ENCODE measurements at places on chromosomes 2 and 18.

GRCh38 chr2:48991415-48992131 is 162.7 kb downstream of the FSHR start:
- DNase-seq, result no peak

DNA sequence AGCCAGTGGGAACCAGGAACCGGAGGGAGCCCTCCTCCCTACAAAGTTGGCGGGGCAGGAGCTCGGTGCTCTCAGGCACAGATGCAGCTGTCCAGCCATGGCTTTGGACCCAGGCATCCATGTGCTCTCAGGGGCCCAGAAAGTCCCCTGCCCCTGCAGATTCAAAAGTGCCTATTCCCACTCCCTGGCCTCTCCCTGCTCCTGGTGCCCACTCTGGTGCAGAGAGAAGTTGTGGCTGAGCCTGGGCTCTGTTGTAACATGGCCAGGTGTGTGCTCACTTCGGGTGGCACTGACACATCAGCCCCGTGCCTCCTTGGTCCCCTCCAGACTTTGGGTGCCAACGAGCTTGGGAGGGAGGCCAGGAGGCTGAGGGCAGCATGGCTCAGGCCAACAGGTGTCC is 315.8 kb upstream of the KYNU start:
- no peak for DNase-seq

GRCh38 chr18:57009844-57010243 is 137.0 kb upstream of the BOD1L2 start:
- no peak for DNase-seq

DNA sequence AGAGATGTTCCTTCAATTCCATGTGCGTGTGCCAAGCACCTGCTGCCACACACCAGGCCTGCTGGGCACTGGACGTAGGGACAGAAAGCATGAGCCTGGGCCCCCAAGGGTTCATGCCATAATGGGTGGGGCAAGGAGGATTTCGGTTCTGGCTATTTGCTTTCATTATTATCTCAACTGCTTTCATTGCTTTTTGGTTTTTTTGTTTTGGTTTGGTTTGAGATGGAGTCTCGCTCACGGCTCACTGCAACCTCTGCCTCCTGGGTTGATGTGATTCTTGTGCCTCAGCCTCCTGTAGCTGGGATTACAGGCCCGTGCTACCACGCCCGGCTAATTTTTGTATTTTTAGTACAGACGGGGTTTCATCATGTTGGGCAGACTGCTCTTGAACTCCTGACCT is 57.2 kb downstream of the SF3B1 start:
- no peak for DNase-seq

- DNase-seq, result peak; percentile 89
Observed at GRCh38 chr2:101473911-101474701, 806 bp downstream of the RFX8 start.

- DNase-seq, result no peak
Observed at GRCh38 chr2:68244456-68244855, 7.9 kb downstream of the PPP3R1 start.

DNA sequence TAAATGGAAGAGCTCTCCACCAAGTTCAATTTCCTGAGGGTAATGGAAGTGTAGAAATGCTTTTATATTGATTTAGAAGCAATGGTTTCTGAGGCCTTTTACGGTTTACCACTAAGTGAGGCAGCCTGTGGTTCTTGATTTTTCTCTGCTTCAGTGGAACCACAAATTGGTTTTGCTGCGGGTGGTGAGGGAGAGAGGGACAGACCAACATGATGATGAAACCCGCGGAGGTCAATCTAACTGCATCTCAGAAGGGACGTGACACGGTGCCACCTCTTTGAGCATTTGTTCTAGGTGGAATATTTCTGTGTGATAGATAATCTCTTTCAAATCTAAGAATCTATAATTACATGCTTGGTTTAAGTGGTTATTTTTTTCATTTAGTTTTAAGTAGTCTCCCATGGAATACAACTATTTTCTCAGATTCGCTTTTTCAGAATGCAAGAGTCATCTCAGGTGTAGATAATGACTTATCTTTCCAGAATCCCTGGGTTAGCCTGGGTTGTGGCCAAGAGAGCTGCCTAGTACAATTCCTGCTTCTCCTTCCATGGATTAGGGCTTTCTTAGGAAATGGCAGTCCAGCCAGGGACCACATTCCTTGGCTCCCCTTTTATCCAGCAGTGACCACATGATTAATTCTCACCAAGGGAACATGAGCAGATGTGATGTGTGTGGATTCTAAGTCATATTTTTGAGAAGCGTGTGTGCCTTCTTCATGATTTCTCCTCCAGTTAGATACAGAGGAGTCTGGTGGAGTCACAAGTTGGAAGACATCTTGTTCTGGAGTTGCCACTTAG is 52.5 kb downstream of the KCNE4 start:
- no peak for DNase-seq
